ENCODE measurements at places on chromosomes 11 and 22.

GRCh38 chr11:121418625-121419114 is 33.4 kb upstream of the SORL1 start:
- peak; percentile 77 for DNase-seq

DNA sequence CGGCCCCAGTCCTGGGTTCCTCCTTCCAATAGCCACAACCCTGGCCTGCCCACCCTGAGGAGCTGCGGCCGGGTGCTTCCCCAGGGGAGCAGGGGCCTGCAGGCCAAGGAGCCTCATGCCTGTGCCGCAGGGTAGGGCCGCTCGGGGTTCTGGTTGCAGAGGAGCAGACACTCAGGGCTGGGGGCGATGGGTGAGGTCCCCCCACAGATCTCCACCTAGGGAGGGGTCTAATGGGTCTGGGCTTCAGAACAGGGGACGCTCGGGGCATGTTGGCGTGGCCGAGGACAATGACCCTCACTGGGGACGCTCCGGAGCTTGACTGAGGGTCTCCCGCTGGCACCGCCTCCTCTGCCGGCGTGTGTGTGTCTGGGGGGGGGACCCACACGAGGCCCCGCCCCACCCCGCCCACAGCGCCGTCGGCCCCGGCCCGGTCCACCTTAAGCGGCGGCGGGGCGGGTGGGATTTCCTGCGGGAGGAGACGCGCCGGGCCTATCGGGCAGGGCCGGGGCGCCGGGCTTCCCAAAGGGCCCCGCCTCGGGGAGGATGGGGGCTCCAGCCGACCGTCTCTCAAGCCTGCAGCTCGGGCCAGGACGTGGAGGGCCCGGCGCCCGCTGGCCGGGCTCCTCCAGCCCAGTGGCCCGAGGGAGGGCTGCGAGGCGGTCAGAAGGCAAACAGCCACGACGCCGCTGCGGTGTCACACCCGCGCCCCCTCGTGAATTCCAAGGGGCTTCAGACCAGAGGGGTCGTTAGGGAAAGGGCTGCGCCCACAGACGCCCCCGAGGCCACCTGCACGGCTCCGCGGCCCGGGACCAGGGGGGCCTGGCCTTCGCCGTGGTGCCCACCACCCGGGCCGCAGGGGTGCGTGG is 640 bp upstream of the ZDHHC8 start:
- peak; percentile 72 for DNase-seq

- peak; percentile 31 for DNase-seq
Observed at GRCh38 chr11:20342347-20343141, 21.0 kb upstream of the HTATIP2 start.

DNA sequence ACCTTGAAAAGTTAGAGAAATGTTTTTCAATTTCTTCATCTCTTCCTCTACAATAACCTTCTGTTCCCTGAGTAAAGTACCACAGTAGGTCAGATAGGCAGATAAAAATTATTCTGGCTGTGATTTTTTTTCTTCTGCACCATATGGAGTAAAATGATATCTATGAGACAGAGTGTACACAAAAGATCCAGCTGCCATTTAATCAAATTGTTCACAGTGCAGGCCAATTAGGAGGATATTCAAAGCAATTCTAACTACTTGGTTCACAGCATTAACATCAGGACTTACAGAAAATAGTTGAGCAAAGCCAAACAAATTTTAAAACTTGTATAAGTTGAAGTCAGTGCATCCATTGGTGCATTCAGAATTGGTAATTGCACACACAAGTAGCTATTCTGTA is 147.9 kb upstream of the LUZP2 start:
- no peak for DNase-seq

DNA sequence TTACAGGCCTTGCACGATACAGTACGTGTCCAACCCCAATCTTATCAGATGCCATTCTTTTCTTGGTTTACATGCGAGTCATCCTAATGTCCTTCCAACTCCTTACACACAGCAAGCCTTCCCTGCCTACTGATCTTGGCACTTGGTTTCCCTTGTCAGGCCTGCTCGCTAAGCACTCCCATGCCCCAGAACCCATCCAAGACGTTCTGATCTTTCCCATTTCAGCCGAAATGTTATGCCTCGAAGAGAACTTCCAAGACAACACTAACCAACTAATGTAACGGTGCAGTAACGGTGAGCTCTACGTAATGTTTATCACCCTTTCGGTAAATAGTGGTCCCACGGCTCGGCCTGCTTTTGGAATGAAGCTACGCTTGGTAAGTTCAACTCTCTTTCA is 521 bp downstream of the PES1 start:
- peak; percentile 7 for DNase-seq

DNA sequence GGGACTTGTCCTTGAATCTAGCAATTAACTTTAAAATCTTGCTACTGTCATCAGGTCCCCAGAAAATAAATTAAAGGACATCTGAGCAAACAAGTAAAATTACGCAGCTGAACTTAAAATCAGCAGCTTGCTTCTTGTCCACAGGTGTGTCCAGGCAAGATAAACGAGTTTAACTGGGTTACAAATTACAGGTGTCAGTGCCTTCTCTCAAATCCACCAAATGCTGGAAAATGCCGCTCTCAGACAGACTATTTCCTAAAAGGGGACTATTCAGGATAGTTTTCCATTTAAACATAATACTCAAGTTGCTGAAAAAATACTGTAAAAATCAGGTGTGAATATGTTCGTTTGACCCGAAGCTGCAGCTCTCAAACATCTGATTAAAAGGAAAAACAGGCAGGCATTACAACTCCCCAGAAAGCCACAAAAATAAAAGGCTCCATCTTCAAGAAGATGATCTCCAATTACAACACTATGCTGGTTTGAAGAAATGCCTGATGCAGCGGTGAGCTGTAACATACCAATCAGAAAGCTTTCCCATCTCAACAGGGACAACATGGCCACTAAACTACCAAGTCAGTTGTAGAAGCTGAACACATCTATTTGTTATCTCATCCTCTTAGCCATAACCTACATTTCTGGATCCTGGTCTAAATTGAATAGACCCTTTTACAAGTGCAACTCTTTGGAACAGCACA is 82.1 kb downstream of the CADM1 start:
- DNase-seq, result no peak

- DNase-seq, result no peak
Observed at GRCh38 chr11:17927041-17927440, 85.8 kb downstream of the SERGEF start.

GRCh38 chr11:119373921-119374631 is 7.4 kb downstream of the USP2 start:
- DNase-seq, result peak; percentile 34

DNA sequence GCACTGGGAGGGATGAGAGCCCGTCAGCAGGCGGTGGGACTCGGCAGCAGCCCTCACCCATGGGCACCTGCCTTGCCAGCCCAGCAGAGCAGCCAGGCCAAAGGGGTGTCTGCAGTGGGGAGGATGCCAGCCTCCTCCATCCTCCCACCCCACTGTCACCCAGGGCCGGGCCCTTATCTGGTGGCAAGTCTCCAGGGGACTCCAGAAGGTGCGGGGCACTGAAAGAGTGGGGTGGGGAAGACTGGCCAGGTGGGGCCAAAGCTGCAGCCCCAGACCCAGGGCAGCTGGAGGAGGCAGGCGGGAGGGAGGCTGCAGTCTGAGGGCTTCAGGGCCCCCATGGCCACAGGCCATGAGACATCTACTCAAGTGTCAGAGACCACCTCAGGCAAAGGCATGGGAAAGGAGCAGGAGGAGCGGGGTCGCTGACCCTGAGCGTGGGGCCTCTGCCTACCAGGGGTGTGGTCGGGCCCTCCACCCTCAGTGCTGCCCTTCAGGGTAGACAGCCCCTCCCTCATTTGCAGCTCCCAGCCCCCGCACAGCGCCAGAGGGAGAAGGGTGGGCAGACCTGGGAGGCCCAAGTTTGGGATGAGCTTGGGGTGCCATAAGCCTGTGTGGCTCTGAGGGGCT is 3.5 kb downstream of the DGCR6L start:
- DNase-seq, result peak; percentile 4

DNA sequence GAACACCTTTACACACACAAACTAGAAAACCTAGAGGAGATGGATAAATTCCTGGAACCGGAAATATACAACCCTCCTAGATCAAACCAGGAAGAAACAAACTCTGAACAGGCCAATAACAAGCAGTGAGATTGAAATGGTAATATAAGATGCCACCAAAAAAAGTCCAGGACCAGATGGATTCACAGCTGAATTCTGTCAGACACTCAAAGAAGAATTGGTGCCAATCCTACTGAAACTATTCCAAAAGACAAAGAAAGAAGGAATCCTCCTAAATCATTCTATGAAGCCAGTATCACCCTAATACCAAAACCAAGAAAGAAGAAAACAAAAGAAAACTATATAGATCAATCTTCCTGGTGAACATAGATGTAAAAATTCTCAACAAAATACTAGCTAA is 33.9 kb downstream of the PIWIL3 start:
- DNase-seq, result no peak

DNA sequence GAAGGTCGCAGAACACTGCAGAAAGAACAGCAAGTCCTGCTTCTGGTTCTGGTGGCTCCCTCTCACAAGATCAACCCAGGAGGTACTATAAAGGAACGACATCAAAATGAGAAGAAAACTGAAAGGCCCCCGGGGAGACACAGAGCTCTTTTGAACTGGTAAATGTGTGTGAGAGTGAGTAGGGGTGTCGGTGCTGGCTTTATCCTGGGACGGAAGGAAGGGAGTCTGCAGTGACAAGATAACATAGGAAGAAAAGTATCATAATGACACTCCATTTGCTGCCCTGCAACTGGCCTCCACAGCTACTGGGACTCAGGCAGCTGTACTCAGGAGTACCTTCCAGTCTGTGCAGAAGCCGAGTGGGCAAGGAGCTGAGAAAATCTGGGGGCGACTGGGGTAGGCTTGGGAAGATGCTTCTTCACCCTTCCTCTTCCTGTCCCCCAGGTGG is 60.9 kb downstream of the ENTHD1 start:
- no peak for DNase-seq

GRCh38 chr11:69658626-69659450 is 16.3 kb downstream of the LTO1 start:
- no peak for DNase-seq

GRCh38 chr11:100830978-100831732 is 144.1 kb downstream of the ARHGAP42 start:
- no peak for DNase-seq

DNA sequence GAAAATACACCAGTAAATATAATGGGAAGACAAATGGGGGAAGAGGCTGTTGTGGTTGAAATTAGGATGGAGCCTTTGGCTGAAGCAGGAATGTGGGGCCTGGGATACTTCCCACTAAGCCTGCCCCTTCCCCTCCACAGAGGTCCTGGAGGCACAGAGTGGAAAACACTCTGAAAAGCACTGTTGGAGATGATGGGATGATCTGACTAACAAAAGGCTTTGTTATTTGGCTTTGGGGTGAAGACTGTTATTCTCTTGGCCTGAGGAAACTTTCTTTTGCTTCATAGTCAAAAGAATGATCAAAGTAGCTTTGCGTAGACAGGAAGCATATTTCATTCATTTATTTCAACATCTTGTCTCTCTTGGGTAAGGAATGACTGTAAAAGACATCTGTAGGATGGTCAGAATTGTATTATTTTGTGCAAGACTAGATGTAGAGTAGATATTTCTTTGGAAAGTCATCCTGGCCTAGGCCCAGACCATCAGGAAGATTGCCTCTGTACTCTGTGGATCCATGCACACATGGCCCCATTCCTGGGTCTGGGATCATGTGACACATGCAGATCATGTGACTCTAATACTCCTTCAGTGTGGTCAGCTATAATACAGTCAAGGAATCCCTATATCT is 111.4 kb downstream of the SPON1 start:
- no peak for DNase-seq

DNA sequence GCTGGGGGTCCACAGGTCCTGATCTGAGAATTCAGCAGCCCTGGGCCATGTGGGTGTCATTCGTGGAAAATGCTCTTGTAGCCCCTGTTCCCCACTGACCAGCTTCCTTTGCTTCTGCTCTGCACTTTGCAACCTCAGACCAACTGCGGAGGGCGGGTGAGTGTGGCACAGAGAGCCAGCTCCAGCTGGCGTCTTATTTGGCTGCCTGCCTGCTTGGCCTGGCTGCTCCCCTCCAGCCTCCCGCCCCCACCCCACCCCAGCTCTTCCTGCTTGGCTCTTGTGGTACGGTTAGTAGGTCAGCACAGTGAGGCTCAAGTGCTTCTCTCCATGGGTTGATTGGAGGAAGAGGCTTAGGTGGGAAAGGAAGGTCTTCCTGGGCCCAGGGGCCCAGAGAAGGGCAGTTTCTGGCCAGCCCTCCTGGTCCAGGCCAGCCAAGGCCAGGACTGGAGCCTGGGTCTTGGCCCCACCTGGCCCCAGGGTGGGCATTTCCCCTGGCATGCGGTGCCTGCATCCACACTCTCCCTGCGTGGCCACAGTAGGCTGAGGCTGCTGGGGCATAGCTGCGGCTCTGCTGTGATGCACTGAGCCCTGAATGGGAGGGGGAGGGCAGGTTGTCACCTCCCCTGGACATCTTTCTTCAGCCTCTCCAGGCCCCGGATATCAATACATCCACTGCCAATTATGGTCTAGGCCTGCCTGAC is 26.5 kb downstream of the MYO7A start:
- no peak for DNase-seq

DNA sequence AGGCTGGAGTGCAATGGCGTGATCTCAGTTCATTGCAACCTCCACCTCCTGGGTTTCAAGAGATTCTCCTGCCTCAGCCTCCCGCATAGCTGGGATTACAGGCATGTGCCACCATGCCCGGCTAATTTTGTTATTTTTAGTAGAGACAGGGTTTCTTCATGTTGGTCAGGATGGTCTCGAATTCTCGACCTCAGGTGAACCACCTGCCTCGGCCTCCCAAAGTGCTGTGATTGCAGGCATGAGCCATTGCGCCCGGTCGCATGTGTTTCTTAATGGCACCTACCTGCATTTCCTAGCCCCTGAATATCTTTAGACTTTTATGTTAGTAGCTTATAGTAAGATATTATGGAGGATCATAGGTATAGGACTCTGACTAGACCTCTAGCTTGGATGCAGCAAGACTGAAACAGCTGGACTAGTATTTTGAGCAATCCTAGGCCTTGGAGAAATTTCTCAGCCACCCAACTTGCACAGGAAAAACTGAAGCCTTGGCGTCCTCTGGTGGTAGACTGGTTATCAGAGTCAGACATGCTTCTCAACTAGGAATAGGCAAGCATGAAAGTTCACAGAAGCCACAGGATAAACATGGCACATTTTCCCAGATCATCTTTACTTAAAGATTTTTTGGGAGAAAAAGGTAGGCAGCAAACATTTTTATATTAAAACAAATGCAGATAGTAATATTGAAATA is 22.7 kb upstream of the C1QTNF4 start:
- DNase-seq, result peak; percentile 35

GRCh38 chr11:130124096-130124495 is 35.5 kb upstream of the ST14 start:
- no peak for DNase-seq

DNA sequence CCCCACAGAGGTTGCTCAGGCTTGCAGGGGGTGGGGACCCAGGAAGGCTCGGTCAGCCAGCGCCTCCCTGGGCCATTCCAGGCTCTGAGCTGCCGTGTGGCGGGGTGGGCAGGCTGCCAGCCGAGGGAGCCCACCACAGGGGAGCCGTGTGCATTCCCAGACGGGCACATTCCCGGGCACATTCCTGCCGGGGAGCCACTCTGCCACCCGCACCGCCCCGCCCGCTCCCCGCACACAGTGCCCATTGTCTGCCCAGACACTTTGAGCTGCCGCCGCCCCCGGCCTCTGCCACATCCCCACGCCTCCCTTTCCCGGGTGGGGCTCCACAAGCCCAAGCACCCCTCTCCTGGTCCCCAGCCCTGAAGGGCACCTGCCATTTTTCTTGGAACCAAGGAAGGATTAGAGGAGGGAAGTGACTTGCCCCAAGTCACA is 27.4 kb downstream of the RPL3 start:
- no peak for DNase-seq

- DNase-seq, result no peak
Observed at GRCh38 chr11:128660947-128661346, 32.9 kb upstream of the FLI1 start.

- no peak for DNase-seq
Observed at GRCh38 chr11:100442017-100442416, 245.1 kb upstream of the ARHGAP42 start.

GRCh38 chr11:102598272-102598671 is 26.9 kb downstream of the MMP20 start:
- DNase-seq, result no peak
